ENCODE measurements at places on chromosomes 4 and X.
A peak's percentile ranks its signal among the peaks of the same experiment; 100 is the strongest.

- no peak for DNase-seq
Observed at GRCh38 chr4:1277667-1278665, 11.7 kb upstream of the MAEA start.

DNA sequence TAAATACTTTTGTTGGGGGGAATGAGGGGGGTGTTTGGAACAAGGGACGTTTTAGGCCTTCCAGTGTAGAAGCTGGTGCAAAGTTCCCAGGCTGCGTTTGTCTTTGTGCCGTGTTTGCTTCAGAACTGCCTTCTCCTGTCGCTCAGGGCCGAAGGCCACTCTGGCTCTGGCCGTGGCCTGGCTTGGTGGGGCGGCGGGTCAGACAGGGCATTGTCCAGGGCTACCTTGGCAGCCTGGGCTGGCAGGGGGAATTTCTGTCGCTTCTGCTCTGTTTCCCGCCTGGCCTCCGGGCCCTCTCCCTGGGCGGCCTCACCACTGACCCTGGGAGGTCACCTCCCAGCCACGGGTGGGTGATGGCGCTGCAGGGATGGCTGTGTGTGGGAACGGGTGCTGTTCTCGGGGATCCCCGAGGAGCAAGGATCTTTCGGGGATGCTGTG lies 140.0 kb downstream of the COL4A6 start:
- no peak for DNase-seq

DNA sequence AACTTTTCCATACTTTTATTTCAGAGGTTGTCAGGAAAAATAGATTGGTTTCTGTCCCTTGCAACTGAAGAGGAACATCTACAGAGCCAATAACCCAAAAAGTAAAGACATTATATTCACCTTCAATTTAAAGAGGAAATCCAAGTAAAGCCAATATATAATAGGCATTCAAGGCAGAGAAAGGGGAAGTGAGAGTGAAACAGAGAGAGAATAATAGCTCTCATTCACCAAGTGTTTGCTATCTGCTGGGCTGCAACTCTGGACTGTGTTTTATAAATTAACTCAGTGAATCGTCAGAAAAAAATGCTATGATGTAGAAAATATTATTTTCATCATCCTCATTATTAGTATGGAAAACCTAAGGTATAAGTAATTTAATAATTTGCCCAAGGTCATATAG lies 448.5 kb downstream of the TRAM1L1 start:
- no peak for DNase-seq

- peak; percentile 34 for DNase-seq
Observed at GRCh38 chrX:133838761-133839676, 146.4 kb downstream of the GPC3 start.

DNA sequence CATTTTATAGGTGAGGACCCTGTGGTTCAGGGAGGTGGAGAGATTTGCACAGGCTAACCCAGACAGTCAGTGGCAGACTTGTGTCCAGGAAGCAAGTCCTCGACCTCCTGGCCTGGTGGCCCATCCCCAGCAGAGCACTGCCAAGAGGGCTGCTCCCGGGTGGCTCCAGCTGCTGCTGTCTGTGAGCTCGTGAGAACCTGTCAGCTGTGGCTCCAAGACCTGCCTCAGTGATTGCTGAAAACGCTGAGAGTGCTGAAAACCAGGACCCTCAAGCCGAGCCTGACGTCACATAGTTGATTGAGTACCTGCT lies 74.2 kb downstream of the RTL9 start:
- no peak for DNase-seq

Data from activated CD4-positive, alpha-beta T cell treated with anti-CD3 and anti-CD28 coated beads for 24 hours (primary cell).